ENCODE measurements at places on chromosomes 2 and 18.

GRCh38 chr2:74316627-74317295 is 26.5 kb downstream of the SLC4A5 start:
- no peak for DNase-seq

DNA sequence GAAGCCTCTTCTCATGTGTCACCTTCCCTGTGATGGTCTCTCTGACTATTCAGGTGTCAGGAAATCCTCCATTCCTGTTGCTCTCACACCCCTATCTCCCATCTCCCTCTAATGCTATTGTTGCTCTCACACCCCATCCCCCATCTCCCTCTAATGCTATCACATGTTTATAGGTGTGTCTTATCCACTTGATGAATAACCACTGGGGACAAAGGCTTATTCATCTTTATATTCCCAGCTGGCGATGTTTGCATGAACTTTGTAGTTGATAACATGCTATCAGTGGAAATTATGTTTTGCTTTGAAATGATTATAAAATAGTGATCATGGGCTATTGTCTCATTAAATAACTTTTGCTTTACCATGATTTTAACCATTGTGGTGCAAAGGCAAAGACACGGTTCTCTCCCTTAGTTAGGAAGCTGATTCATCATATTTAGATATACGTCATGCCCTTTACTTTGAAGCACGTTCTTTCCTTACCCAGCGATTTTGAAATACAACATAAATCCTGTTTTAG is 220.5 kb downstream of the PMAIP1 start:
- DNase-seq: no peak

DNA sequence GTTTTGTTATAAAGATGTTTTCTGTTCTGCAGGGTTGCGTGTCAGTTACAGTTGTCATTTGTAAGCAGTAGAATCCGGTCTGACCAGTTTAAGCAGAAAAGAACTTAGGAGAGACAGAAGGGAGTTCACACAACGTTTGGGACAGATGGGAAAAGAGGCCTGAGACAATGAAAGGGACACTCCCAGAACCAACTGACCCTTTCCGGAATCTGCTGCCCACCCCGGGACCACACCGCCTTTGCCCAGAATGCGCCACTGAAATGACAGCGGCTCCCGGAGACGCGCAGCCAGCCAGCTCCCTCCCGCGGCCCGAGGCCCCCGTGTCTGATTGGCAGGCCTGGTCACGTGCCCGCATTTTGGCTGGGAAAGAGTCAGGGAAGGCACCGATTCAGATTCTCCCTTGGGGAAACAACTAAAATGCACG is 244.6 kb downstream of the BCL2 start:
- DNase-seq: peak; percentile 72

DNA sequence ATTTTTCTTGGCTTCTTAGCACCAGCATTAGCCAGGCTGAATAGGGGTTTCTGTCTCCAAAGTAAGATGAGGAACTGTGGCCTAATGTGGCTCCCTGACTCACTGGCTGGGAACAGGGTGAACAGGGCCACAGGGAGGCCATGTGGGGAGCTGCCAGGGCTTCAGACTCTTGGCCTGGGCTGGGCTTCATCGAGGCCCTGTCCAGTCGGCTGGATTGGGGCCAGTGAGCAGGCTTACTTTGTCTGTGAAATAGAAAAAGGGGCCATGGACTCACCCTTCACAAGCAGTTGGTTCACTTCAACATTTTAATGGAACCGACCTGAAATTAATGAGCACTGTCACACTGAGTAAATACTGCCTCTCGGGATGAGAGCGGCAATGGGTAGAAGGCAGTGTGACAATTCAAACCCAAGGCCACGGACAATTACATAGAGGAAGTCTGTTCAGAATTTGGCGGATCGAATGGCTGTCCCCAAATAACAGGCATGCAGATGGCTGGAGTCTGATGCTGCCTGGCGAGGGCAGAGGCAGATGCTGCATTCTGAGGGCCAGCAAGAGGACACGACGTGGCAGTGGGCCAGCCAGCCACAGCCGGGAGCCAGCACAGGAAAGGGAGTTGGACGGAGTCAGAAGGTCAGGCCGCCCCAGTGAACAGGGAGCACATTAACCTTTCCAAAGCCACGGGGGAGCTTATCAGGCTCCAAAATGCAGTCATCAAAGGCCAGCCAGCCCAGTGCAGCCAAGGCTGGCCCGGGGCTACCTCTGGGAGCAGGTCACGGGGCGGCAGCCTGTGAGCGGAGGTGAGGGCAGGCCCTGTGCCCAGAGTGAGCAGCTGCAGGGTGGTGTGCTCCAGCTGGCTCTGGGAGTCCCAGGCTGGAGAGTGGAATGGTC is 146.6 kb upstream of the REV1 start:
- peak; percentile 25 for DNase-seq

GRCh38 chr18:59070181-59070912 is 69.3 kb upstream of the SEC11C start:
- DNase-seq: peak; percentile 78

DNA sequence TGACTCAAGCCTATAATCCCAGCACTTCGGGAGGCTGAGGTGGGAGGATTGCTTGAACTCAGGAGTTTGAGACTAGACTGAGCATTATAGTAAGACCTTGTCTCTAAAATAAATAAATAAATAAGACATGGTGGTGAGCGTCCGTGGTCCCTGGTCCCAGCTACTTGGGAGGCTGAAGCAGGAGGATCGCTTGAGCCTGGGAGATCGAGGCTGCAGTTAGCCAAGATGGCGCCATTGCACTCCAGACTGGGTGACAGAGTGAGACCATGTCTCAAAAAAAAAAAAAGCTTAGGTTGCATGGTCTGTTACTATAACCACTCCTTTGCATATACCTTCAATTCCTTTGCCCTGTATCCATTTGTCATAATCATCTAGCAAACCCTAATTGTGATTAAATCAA is 3.7 kb downstream of the CYP20A1 start:
- no peak for DNase-seq

- DNase-seq: no peak
Observed at GRCh38 chr2:144521686-144522085, 1.8 kb upstream of the ZEB2 start.

DNA sequence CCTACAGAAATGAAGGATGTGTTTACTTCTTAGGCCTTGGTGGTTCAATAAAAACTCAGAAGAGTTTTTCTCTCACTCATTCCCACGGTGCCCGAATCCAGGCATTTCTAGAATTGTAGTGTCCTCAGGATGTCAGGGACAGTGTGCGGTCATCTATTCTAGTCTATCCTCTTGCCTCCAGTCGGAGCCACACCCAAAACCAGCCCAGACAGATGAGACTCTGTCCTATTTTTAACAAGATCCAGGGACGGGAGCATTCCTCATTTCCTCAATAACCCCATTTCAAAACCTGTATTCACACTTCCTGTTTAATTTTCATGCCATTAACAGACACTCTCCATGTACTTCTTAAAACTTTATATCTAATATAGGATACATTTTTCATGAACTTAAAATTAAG is 11.6 kb upstream of the RBMS1 start:
- DNase-seq: no peak

DNA sequence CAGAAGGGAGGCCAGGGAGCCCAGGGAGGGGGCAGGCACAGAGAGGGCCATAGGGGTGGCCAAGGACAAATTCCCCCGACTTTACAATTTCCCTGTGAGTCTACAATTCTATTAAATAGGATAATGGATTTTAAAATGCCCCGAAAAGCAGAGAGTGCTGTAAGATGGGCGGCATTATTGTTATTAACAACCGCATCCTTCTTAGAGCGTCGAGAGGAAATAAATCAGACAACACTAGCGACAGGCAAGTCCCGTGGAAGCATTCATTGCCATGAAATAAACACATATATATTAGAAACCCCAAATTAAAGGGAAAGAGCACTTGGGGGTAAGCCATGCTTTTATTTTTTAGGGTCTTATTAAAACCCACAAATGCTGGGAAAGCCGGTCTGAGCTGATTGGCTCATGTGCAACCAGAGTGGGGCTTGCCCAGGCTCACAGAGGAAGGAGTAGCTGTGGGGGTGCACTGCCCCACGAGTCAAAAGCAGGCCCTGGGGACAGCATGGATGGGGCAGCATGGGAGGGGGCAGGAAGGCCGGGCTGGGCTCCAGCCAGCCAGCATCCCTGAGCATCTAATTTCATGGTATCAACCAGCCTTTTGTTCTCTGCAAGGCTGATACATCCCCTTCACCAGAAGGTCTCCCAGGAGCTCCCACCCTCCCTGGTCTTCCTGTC is 187.1 kb downstream of the CELF4 start:
- DNase-seq: no peak

DNA sequence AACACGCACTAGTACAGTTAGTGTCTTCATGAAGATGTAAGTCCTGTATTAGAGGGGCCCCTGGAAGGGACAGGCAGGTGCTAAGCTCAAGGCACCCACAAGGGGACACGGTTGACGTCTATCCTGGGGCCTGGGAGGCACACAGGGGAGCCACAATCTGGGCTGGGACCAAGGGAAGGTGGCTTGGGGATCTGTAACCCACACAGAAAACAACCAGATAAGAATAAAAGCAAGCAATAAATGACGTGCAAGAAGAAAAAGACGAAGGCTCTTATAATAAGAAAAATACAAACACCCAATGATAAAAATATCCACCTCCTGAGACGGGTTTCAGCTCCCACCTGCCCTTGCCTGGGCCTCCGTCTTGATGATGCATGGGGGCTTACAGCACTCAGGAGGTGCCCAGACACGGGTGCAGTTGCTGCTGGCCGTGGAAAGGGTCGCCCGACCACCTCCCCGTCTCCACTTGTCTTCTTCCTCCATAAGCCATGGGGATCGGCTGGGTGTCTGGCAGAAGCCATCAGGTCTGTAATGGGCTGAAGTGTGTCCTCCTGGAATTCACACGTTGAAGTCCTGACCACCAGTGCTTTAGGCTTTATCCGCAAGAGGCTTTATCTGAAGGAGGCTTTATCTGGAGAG is 73.9 kb downstream of the TWIST2 start:
- DNase-seq: no peak

GRCh38 chr2:128812183-128812940 is 493.7 kb upstream of the HS6ST1 start:
- peak; percentile 31 for DNase-seq

DNA sequence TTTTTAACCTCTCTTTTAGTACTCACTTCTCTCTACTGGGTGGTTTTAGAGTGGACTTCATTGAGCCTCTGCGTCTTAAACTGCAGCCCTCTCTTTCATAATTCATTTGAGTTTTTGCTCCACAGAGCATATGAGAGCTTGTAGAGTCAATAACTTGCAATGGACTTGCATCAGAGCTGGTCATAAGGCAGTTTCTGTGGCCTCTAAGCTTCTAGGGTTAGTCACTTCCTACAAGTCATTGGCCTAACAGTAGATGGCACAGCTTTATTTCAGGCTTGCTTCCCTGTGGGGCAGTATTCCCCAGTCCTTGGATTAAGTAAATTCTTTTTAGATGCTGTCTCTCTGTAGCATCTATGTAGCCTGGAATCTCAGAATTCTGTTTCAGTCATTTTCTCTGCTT is 1435.7 kb downstream of the LRP1B start:
- DNase-seq: no peak

GRCh38 chr2:37375741-37376288 is 31.4 kb downstream of the QPCT start:
- no peak for DNase-seq

- no peak for DNase-seq
Observed at GRCh38 chr18:39496986-39497385, 1931.4 kb upstream of the CELF4 start.

- no peak for DNase-seq
Observed at GRCh38 chr18:77071711-77072292, 60.8 kb downstream of the MBP start.

DNA sequence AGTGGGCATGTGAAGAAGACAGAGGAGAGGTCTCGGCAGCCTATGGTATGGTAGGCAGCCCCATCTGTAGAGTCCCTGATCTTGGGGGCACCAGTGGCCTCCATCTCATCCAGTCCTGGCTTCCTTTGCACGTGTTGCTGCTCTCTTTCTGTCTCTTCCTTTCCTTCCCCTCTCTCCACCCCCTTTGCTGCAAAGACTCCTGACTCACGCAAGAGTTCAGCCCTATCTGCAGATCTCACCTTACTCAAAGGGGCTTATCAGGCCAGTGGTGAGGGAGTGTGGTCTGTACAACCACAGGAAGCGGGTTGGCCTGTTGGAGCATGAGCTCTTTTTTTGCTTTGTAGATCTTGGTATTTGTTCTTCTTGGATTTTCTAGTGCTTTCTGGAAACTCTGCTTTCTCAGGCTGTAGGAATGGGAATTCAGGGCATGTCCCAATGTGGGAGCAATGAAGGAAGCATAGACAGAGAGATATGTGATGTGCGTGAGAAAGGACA is 14.6 kb upstream of the NT5DC4 start:
- no peak for DNase-seq

- no peak for DNase-seq
Observed at GRCh38 chr2:117979911-117980701, 33.8 kb downstream of the CCDC93 start.

DNA sequence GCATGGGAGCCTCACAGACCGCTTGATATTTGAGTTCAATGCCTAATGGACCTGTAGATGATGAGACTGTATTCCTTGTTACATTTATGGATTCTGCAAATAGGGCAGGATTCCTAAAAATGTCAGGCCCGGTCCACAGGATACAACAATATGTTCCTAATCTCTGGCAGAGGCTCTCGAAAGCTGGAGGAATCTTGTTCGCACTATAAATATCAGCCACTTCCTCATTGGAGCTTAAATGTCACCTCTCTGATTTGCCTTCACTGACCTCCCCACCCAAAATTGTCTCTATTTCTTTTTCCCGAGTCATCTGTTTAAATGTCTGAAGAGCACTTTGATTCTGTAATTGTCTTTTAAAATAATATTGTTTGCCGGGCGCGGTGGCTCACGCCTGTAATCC is 12.0 kb upstream of the ACSL3 start:
- DNase-seq: no peak

- no peak for DNase-seq
Observed at GRCh38 chr2:20797096-20797495, 25.8 kb downstream of the LDAH start.

DNA sequence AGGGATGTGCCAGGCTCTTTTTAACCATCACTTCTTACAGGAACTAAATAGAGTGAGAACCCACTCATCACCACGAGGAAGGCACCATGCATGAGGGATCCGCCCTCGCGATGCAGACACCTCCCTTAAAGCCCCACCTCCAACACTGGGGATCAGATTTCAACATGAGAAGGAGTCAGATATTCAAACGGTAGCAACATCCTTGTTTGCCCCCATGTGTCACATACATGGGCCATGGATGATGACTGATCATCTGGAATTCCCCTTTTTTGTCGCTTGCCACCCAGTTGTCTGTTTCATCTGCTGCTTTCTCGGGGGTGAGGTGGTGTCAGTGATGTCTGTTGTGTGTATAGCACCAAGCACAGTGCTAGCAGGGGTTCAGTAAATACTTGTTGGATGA is 57.9 kb downstream of the NCK2 start:
- no peak for DNase-seq

- no peak for DNase-seq
Observed at GRCh38 chr2:147501968-147502367, 342.9 kb upstream of the ACVR2A start.
